Muscle of back (tissue), 13 donors: ENCODE measurements at places on chromosomes 3 and 15.

DNA sequence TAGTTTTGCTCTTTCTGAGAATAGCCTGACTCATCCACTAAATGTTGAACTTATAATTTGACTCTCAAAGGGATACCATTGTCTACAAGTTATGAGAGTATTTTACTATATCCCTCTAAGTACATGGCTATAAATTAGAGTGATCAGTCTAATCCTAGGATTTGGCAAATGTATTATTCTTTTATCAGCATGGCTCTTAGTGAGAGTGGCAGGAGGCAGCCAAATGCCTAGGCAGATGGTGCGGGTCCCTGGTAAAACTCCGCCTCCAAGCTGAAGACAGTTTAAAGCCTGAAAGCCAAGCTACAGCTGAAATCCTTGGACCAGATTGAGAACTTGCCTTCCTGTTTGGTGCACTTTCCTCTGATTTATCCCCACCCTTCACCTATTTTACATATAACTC lies 631.8 kb downstream of the SQOR start:
- no peak for DNase-seq

GRCh38 chr15:48777645-48778330 lies 33.1 kb downstream of the CEP152 start:
- DNase-seq, result no peak

DNA sequence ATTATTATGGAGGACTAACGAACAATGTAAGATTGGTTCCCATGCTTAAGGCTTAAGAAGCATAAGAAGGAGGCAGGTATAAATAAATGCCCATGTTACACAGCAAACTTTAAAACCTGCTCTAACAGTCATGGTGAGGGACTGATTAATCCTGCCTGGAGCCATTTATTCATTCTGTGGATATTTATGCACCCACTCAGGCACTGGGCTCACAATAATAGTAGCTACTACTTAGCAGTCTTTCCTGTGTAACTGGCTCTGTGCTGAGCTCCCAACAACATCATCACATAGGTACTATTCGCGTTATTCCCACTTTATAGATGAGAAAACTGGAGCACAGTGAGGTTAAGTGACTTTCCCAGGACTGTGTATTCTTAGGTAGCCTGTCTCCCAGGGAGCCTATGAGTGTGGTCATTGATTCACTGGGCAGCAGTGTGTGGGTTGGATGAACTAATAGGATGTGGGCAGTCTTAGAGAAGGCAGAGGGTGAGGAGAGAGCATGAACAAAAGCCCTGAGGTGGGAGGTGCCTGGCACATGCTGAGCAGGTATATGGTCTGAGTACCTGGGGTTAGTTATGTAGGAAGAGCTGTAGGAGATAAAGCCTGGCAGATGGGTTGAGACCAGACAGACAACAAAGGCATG lies 44.1 kb upstream of the UMPS start:
- DNase-seq, result no peak

DNA sequence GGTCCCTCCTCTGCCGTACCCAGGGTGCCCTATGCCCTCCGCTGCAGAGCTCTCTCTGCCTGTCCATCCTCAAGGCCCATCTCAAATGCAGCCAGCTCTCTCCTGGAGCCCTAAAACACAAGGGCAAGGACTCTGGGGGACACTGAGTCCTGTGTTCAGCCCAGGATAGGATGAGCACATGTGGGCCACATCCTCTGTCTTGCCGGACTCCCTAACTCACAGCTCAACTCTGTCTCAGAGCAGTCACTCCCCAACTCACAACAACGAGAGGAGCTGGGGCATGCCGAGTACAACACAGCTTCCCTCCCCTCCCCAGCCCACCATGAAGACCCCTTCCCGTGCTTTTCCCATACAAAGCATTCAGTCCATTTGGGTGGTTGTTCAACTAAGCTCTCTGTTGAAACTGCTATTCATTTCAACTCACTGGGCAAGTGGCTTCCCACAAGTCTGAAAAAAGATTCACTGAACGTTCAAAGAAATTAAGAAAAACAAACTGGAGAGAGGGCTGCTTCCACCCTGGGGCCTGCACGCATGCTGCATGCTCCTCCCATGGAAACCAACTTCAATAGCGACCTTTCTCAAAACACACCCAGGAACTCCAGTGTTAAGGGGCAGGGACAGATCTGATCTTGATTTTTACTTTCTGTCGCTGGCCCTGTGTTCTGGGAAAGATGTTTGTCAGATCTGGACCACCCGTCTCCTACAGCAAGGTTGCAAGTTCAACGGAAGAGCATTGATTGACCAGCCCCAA lies 124.3 kb upstream of the IGF1R start:
- DNase-seq, result no peak

GRCh38 chr3:18236726-18237125 lies 188.4 kb downstream of the SATB1 start:
- no peak for DNase-seq

GRCh38 chr3:175383813-175384212 lies 524.7 kb downstream of the NAALADL2 start:
- no peak for DNase-seq

DNA sequence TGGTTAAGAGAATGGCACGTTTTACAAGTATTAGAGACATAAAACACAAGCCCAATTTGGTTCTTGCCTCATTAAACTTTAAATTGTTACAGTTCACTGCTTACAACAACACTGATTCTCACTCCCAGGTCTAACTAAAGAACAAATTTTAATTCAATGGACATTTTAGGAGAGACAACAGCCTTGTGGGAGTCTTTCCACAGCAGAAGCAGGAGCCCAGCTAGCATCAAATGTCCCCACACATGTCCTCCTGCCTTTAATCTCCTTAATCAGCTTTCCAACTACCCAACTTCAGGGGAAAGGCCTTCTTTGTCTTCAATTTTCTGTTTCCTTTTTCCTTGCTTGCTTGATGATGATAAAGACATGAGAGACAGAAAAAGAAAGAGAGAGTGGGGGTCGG lies 287.8 kb upstream of the WNT5A start:
- no peak for DNase-seq

- peak; percentile 35 for DNase-seq
Observed at GRCh38 chr3:112007633-112008032, 8.9 kb downstream of the TAGLN3 start.
